ENCODE measurements at places on chromosomes 5 and 9.

DNA sequence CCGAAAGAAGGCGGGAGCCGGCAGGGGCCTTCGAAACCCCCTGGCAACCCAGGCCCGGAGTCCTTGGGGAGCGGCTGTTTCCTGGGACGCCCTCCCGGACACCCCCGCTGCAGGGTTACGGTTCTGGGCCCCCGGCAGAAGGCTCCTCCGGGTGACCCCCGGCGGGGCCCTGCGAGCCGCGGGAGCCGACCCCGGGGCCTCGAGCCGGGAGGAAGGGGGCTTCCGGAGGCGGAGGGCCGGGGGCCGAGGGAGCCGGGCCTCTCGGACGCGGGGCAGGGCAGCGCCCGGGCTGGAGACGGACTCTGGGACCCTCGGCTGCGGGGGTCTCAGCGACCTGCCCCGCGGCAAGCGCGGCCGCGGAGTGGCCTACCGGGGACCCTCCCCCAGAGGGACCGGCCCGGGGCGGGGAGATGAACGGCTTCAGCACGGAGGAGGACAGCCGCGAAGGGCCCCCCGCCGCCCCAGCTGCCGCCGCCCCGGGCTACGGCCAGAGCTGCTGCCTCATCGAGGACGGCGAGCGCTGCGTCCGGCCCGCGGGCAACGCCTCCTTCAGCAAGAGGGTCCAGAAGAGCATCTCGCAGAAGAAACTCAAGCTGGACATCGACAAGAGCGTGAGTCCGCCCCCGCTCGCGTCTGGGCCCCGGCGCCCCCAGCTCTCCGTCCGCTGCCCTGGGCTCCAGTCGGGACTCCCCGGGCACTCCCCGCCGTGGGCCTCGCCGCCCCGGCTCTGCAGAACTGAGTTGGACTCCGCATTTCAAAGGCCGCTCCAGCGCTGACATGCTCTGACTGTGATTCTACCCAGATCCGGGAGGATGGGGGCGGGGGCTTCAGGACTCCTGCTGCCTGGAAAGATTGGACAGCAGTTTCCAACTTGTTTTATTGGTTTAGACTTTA is 645 bp downstream of the SAP30L start:
- peak; percentile 17 for DNase-seq

DNA sequence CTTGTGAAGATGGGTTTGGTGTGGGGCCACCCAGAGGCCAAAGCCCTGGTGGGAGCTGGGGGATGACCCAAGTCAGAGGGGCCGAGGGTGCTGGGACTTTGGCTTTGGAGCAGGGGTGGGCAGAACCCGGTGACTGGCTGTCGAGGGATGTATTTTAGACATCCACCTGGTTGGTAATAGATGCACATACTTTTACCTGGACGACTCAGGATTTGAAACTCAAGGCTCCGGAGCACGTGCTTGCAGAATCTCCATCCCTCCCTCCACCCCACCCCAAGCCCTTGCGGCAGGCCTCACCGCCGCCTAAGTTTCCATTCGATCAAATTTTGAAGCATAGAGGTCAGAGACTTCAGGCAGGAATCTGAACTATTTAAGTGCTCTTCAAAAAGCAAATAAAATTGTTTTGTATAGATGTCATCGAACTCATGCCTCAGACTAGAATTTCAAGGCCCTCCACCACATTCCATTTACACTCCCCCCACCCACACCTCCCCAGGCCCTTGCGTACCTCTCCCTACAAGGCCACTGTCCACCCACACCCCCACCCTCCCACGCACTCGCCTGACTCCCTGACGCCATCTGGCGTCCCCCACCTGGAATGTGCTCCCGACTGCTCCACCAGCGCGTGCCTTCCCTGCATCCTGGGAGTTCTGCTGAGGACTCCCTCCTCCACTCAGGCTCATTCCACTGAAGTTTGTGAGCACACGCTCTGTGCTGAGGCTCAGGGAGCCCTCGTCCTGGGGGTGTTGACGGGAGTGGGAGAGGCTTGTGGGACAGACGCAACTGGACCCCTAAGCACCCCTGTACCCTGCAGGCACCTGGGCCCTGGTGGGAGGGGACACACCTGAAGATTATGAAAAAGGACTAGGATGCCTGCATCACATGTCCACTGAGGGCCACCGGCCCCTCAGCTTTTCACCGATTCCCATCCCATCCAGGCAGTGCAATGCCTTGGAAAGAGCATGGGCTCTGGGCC is 56.4 kb upstream of the RPL26L1 start:
- no peak for DNase-seq

DNA sequence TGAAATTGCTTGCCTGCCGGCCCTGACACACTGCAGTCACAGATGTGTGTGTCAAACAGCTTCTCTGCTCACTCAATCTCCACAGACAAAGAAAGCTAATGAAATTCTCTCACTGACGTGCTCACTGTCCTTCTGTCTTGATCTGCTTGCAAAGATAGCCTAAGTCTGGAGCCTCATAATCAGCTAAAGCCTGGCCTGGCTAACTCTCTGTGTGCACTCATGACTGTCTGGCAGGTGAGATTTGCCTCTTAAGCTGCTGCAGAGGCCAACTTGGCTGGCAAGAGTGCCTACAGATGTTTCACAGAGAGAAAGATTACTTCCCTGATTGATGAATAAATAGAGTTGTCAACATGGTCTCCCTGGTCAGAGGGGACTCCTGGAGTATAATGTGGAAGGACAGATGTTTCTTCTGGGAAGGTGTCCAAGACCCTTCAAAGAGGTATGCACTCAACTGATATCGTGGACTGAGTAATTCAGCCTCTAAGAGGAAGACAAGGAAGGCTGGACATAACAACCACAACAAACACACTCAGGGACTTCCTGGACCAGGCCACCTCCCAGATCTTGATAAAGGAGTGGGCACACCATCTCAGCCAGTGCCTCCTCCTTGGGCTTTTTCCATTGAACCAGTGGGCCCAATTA is 362.0 kb downstream of the SPOCK1 start:
- DNase-seq, result no peak

DNA sequence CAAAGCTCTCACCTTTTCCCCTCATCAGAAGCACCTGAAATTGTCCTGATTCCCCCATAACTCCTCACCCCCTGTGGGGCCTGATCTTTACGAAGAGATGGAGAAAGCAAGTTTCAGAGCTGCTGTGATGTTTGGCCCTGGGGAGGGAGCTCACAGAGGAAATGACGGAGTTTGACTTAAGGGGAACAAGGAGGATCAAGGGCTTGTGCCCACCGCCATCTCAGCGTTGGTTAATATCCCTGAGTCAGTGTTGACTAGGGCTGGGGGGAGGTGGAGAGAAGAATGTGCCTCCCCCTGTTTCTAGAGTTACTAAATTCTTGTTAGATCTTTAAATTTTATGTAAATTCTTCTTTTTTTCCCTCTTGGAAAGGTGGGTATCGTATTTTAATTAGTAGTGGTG is 27.8 kb downstream of the FGF18 start:
- no peak for DNase-seq

DNA sequence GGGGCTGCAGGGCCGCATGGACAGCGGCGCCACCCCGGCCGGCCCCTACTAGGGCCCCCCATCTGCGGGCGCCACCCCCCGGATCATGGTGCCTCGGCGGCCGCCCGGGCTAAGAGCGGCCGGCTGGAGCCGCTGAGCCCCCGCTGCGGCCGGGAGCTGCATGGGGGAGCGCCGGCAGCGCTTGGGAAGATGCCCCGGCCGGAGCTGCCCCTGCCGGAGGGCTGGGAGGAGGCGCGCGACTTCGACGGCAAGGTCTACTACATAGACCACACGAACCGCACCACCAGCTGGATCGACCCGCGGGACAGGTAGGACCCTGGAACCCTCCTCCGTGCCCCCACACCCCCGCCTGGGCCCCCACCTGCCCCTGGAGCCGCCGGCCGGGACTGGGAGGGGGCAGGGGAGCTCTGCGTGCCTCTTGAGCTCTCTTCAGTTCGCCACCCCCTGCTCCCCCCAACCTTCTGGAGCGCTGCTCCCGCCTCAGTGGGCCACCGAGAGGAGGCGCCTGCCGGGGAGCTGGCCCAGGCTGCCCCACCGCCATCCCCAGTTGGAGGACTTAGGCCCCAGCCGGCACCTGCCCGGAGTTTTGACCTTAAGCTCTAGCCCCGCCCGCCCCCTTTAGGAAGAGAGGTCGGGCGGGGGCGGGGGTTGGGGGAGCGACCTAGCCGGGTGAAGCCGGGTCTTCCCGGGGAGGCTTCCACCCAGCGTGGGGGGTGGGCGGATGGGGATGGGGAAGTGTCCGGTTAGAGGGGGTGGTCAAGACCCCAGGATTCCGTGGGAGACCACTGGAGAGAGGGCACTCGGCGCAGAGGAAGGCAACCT is 730 bp downstream of the WWC1 start:
- no peak for DNase-seq

GRCh38 chr5:10579536-10580521 is 16.0 kb downstream of the ANKRD33B start:
- DNase-seq, result no peak

DNA sequence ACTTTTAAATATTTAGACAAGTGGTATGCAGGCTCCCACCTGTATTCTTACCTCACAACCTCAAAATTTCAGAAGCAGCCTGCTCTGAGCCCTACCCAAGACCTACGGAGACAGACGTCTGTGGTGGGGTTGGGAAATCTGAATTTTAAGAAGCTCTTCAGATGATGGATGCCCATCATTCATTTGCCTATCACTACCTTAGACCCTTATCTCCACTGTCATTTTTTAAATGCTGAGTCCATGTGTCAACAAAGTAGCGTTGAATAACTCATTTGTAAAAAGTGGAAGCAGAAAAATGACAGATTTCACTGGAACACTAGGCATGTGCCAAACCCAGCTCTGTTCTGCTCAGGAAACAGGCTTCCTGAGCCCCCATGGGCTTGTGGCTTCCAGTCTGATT is 85.7 kb downstream of the PDE4D start:
- DNase-seq, result no peak

- DNase-seq, result no peak
These were observed 43.1 kb downstream of the SPATA31D1 start for GRCh38 chr9:82031538-82032280.

- DNase-seq, result no peak
These were observed 29.1 kb downstream of the RORB start for GRCh38 chr9:74526215-74526614.

Measured in hematopoietic multipotent progenitor cell treated with erythropoietin and hydrocortisone succinate and interleukin-3 and kit ligand, for 8 days (in vitro differentiated cells).